ENCODE measurements at places on chromosomes 6 and 20. TPM values are rescaled to one million over a fixed set of nuclear protein-coding genes. Genes with fewer than 3 reads are reported as not detected.

Gene MATN4
- total RNA-seq: not detected

Gene RGL2
- total RNA-seq: 29.7 TPM

Gene NDRG3
- 38.9 TPM for total RNA-seq

Gene STMND1
- 0.14 TPM for total RNA-seq

Gene LCA5
- 2.9 TPM for total RNA-seq

Gene TGM3
- 0.07 TPM for total RNA-seq

GRCh38 chr6:166949528-166950442 lies 6.6 kb downstream of the RNASET2 start:
- no peak for DNase-seq

DNA sequence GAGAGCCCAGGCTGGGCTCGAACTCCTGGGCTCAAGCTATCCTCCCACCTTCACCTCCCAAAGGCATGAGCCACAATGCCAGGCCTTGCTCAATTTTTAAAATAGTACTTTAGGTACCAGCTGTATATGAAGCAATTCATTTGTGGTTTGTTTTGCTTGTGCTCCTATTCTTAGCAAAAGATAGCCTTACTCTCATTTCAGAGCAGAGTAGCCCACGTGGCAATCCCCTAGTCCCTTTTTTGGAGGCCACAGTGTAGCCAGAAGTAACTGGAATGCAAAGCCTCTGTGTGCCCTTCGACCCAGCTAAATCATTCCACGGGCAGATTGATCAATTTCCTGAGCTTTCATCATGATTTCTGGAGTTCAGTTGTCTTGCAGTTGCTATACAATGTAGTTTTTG lies 372.2 kb downstream of the NRN1 start:
- no peak for DNase-seq

DNA sequence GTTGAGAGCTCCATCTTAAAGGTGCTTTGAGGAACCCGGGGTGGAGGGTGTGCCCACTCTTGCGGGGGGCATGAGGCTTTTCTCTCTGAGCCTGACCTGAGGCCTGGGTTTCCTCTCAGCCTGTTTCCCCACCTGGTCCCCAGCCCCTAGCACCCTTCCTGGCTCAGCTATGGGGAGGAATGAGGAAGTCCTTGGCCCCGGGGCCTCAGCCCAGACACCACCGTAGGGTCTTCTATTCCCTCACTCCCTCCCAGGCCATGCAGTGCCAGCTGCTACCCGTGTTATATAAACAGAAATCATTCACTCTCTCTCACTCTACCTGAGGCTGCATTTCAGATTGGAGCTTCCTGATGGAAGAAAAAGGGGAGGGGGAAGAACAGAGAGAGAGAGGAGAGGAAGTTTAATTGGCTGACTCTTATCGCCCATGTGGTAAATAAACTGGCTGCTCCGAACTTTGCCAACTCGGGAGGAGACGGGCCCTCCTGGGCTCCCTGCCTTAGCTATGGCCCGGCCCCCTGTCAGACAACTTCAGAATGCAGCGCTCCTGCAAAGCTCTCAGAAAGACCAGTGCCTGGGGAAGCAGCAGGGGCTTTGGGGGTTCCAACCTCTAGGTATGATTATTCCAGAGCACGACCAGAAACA lies 2.8 kb downstream of the CDH22 start:
- no peak for DNase-seq

GRCh38 chr6:7703148-7703680 lies 22.7 kb upstream of the BMP6 start:
- DNase-seq: no peak

DNA sequence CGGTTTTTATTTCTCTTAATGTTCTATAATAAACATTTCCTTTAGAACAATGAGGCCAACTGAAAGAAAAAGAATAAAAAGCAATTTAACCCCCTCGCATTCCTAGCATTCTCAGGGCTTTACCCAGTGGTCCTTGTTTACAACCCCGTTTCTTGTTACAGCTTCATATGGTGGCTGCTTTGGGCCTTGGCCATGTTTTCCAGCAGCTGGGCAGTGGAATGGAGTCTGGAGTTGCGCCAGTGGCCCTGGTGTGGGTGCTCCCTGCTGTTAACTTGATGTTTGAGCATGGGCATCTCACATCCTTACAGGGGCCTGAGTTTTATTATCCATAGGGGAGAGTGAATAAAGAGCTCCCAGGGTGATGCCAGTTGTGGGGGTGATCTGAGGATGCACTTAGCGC lies 18.8 kb downstream of the EFCAB8 start:
- DNase-seq: peak; percentile 12

- no peak for DNase-seq
These were observed 21.1 kb upstream of the NEDD9 start for GRCh38 chr6:11253594-11253993.

- no peak for DNase-seq
These were observed 9.3 kb downstream of the IRF4 start for GRCh38 chr6:400815-401214.

- no peak for DNase-seq
These were observed 455.9 kb upstream of the MARCKS start for GRCh38 chr6:113401231-113401630.

GRCh38 chr6:117072781-117073180 lies 192.6 kb upstream of the VGLL2 start:
- DNase-seq: no peak

DNA sequence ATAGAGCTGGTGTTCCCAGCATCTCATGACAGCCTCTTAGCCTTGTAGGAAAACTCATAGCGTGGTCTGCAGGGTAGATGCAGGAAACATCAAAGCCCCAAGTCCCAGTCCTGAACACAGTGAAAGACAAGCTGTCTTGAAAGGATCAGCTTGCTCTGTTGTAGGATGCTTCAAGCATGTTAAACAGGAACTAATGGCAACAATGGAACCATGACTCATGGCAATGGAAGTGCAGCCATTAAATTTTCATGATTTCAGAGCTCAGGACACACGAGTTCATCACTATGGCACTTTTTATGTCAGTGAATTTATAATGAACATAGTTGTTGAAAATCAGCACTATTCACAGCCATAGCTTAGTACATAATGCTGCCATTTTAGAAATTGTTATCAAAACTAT lies 367.7 kb downstream of the KIF16B start:
- DNase-seq: no peak

GRCh38 chr6:148037496-148037895 lies 305.1 kb upstream of the SASH1 start:
- DNase-seq: no peak

DNA sequence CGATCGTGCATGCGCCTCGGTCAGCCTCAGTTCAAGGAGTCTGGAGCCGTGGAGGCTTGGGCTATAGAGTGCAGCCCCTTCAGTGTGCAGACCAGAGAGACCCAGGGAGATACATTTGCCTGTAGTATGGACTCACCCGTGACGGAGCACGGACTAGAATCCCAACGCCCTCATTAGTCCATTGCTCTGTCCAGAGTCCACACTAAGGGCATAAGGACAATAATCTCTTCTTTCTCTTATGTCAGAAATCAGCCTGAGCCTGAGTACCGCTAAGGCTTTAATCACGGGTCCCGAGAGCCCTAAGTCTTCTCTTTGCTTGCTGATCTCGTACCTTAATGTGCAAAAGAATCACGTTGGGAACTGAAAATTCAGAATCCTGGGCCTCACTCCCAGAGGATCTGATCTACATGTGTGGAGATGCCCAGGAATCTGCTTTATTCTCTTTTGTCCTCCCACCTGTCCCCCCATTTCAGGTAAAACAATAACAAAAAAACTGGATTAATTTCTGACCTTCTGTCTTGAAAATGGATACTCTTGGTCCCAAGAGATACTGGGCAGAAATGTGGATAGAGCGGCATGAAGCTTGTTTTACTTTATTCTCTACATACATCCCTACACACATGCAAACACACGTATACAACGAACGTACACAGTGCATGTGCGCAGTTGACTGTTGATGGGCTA lies 671 bp downstream of the BPHL start:
- DNase-seq: peak; percentile 33

DNA sequence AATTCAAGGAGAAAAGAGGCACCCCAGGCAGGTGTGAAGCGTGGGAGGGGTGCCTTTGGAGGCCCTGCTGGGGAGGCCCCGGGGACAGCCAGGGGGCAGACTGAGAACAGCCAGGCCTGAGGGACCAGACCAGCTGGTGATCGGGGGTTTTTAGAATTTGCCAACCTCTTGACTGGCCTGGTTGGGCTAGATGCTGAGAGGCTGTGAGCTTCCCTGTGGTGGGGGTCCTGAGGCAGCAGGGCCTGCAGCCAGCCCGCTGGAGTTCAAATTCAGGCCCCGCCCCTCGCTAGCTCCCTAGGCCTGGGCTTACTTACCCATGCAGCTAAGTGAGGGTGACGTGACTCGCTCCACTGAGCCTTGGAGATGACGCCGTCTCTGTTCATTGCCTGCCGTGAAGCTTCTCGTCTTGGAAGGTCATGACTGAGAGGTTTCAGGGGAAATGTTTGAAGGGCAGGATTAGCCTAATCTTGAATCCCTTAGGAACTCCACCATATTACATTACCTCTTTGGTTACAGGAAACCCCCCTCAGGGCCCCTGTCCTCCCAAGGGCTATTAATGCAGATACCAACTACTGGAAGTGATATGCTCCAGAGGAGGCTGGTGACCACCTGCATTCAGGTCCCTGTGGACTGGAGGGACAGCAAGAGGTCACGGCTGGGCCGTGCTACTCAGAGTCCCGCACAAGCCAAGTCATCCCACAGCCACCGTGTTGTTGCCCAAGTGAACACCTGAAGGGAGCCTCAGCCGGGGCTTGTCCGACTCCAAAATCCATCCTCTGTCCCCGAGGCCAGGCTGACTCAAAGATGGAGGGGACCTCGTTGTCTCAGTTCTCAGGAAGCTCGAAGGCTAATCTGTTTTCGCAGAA lies 73.9 kb upstream of the DUSP22 start:
- no peak for DNase-seq
